ENCODE measurements at places on chromosomes 16 and 17.

DNA sequence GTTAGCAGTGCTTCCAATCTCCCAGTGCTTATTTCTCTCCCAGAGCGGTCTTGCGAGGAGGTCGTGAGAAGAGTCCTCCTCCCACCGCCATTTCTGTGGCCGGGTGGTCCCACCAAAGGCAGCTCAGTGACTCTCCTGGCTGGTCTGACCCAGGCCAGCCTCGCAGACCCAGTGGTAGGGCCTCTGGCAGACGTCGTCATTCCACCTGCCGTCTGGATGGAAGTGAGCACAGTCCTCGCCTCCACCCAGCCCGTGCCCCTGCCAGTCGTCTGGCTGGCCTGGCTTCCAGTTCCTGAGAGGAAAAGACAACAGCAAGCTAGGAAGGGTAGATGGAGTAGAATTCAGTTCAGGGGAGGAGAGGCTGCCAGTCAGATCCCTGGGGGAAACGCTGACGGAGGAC lies 5.1 kb downstream of the CLEC10A start:
- no peak for DNase-seq

- DNase-seq: peak; percentile 73
Measured at GRCh38 chr17:15436473-15437302, 30.7 kb downstream of the CDRT4 start.

GRCh38 chr17:15957608-15958307 lies 12.8 kb downstream of the ADORA2B start:
- no peak for DNase-seq

DNA sequence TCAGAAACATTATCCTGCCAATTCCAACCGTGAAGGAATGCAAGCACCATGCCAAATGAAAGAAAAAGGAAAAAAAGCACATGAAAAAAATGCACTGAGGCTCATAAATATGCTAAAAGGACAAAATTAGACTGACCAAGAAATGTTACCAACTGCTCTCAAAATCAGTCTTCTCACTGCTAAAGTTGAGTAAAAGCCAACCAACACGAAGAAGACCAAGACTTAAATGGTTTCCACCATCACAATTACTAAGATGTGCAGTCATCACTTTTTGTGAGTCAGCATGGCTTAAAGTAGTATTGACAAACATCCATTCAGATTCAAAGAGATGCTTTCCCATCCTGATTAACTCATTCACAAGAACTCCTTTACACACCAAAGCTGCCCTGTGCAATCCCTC lies 16.4 kb downstream of the CDYL2 start:
- no peak for DNase-seq

DNA sequence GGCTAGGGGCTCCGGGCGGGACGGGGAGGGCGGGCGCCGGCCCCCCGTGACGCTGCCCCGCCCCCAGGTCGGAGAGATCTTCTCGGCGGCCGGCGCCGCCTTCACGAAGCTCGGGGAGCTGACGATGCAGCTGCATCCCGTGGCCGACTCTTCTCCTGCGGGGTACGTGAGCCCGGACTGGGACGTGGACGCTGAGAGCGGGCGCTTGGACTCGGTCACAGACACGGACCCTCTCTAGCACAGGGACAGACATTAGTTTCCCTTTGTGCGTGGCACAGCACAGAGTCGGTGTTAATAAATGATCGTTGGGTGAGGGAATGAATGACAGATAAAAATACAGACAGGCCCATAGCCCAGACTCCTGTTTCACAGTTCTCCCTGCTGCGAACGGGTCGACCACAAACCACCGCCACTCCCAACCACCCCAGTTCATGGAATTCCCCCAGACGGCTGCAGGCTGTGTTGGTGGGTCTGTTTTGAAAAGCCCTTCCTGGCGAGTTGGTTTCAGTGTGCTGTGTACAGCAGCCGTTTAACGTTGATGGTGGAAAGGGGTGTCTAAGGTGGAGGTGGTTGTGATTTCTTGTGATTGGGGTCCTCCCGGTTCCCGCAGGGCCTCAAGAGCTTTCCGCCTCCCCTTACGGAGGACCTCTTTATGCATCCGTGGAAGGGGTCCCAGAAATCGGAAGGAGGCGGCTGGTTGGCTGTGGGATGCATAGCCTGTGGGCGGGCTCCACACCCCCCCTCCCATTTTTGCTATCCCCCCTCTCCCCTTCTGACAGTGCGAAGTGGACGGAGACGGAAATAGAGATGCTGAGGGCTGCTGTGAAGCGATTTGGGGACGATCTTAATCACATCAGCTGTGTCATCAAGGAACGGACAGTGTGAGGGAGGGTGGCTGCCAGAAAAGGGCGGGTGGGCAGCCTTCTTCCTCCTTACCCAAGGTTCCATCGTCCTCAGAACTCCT lies 2.9 kb downstream of the RNASEK start:
- no peak for DNase-seq

DNA sequence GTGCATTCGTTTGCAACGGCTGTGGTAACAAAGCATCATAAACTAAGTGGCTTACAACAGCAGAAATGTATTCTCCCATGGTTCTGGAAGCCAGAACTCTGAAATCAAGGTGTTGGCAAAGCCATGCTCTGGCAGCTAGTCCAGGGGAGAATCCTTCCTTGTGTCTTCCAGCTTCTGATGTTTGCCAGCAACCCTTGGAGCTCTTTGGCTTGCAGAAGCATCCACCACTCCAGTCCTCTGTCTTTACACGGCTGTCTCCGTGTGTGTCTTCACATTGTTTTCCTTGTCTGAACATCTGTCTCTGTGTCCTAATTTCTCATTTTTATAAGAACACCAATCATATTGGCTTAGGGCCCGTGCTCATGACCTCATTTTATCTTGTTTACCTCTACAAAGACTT lies 265.3 kb upstream of the HSBP1 start:
- no peak for DNase-seq

DNA sequence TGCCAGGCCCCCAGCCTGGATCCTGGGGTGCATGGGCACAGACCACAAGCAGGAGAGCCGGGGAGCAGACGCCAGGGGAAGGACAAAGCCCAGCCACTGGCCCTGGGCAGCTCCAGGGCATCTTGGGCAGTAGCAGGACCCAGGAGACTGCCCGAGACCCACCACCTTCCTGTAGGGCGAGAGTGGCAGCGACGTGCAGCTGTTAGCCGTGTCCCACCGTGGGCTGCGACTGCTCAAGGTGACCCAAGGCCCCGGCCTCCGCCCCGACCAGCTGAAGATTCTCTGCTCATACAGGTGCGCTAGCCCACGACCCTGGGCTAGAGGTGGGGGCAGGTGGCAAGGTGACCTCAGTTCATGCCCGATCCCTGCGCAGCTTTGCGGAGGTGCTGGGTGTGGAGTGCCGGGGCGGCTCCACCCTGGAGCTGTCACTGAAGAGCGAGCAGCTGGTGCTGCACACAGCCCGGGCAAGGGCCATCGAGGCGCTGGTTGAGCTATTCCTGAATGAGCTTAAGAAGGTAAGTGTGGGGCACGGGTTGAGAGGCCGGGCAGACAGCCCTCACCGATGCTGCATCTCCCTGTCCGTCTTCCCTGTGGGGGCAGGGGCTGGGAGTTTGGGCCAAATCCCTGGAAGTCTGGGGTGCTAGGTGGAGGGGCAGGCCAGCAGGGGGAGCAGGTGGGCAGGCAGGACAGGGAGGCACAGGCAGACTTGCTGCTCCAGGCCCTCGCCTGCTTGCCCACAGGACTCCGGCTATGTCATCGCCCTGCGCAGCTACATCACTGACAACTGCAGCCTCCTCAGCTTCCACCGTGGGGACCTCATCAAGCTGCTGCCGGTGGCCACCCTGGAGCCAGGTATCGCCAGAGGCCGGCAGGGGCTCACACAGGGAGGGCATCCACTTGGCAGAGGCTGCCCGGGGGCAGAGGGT lies 13.5 kb upstream of the SMIM5 start:
- DNase-seq: peak; percentile 9

DNA sequence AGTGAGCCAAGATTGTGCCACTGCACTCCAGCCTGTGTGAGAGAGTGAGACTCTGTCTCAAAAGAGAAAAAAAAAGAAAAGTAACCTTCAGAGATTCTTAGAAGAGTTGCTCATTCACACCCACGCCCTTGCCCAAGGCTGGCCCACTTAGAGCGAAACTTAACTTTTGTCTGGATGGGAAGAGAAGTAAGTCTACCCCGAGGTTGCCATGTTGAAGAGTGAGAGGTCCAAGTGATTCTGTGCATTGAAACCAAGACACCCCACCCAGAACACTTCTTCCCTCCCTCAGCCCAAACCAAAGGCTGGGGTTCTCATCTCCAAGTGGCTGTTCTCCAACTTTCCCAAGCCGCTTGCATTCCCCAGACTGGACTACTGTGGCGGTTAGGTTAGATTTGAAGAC lies 2.4 kb upstream of the CISD3 start:
- DNase-seq: no peak

- DNase-seq: no peak
Measured at GRCh38 chr16:72665701-72666100, 382.2 kb downstream of the ZFHX3 start.

GRCh38 chr17:64354824-64355535 lies 35.7 kb downstream of the PECAM1 start:
- DNase-seq: no peak

DNA sequence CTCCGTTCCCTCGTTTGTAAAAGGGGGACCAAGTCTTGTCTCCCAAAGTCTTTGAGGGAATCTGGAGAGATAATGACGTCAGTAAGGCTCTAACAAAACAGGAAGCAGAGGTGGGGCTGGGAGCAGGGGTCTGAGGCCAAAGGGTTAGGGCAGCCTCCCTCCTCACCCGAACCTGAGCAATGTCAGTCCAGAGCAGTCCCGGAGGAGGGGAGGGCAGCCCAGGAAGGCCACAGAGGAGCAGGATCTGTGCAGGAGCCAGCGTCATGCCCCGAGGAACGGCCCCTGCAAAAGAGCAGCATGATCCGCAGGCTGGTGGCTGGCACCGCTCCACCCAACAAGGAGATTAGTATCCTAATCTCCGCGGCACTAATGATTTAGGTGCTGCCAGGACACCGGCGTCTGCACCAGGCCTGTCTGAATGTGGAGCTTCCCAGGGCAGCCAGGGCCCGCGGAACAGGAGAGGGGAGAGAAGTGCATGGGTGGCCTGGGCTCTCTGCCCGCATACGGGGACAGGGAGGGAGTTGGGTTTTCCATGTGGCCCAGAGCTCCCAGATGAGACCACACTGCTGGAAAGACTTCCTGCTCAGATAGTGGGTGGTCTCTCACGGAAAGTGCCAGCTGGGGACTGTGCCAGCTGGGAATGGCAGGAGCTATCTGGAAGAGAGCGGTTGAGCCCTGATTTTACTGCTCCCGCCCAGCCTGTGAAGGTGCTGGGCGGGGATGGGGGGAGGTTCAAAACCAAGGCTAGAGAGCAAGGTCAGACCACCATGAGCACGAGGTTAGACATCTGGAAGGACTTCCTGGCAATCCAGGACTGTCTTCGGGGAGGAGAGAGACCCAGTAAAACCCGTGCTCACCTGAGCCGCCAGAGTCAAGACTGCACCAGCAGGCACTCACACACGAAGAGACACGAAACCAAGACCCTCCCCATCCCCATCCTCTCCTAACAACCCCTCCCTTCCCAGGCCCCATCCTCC lies 11.0 kb upstream of the KRT17 start:
- no peak for DNase-seq

GRCh38 chr17:49122566-49122965 lies 10.0 kb upstream of the B4GALNT2 start:
- no peak for DNase-seq

DNA sequence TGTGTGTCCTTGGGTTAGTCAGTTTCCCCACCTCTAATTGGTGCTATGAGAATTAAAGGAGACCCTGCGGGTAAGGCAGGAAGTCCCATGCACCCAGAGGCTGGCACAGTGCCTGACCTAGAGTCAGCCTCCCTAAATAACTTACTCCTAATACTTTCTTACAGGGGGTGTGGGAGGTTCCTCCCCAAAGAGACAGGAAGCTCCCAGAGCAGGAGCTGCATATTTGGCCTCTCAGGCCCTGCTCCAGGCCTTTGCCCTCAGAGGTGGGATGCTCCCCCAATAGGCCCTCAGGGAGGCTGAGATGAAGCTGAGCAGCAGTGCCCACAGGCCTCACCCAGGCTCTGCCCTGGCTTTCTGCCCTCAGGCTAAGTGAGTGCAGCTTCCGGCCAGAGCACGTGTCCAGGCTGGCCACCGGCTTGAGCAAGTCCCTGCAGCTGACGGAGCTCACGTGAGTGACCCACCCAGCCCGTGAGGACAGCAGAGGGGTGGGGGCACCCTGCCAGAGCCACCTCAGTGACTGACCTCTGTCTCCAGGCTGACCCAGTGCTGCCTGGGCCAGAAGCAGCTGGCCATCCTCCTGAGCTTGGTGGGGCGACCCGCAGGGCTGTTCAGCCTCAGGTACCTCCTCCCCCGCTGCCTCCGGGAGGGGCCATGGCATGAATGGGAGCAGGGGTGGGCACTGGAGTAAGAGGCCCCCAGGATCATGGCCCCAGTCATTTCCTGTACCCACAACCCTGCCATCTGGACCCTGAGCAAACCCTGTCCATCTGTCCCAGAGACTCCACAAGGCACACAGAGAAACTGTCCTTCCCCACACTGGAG lies 31.1 kb upstream of the CPNE2 start:
- DNase-seq: no peak

DNA sequence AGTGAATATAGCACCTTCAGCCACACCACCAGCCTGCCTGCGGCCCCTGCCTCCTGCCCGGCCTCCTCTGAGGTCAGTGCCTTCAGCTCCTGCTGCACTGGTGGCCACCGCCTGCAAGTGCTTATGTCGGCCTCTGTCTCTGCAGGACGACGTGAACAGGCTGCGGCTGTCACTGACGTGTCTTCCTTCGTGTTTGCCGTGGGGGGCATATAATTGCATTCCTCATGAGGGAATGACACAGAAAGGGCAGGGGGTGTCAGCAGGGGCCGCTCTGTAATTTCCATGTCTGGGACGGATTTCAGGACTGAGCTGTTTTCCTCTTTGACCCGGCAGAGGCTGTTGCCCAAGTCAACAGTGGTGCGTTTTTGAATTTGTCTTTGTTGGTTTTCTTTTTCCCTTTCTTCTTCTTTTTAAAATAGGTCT lies 28.5 kb downstream of the CMIP start:
- DNase-seq: no peak

- DNase-seq: no peak
Measured at GRCh38 chr17:12296209-12296625, 275.5 kb downstream of the MAP2K4 start.

DNA sequence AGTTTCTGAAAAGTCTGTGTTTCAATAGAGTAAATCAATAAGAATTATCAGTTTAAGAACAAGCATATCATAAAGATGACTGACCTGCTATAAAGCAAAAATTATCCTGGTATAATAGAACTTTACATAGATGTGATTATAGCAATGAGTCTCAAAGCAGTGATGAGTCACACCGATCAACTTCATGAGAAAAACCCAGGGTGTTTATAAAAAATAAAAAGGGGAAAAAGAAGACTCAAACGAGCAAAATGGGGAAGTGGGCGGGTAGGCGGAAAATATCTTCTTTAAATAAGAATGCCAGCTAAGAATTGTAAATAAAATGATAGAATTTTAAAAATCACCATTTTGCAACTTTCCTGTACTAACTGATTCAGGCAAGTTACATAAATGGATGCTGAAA lies 46.8 kb downstream of the BRIP1 start:
- DNase-seq: no peak

- DNase-seq: no peak
Measured at GRCh38 chr16:58499092-58499511, 841 bp upstream of the NDRG4 start.

DNA sequence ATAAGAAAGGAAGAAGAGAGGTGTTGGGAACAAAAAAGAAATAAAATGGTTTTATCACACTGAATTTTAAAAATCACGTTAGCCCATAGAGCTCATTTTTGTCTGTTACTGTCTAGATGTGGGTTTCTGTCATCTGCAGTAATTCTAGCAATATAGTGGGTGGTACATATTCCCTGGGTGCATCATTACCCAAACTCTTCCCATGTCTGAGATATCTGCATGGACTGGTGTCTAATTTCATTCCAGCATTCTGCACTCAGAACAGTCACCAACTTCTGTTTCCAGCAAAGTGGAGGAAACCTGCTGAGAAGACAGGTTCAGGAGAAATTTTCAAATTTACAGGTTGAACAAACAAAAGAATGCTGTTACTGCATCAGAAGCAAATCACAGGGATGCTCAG lies 263.8 kb downstream of the CDH11 start:
- no peak for DNase-seq
